ENCODE measurements at places on chromosomes 13 and 19.

- peak; percentile 49 for DNase-seq
Measured at GRCh38 chr19:45994456-45994997, 740 bp upstream of the CCDC61 start.

DNA sequence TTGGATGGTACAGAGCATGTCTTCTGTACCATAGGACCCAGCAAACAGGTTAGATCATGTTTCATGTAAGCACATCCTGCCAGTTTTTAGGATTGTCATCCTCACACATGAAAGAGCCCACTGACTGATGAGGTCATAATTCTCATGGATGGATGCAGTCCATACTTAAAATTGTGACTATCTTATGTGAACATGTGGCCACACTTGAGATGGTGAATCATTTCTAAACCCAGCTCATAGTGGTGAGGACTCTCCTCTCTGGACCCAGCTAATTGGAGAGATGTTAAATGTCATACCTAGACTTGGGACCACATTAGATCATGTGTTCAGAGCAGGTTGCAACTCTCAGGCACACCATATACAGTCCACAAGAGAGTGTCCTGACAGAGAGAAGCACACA is 24.8 kb upstream of the ZNF254 start:
- no peak for DNase-seq

DNA sequence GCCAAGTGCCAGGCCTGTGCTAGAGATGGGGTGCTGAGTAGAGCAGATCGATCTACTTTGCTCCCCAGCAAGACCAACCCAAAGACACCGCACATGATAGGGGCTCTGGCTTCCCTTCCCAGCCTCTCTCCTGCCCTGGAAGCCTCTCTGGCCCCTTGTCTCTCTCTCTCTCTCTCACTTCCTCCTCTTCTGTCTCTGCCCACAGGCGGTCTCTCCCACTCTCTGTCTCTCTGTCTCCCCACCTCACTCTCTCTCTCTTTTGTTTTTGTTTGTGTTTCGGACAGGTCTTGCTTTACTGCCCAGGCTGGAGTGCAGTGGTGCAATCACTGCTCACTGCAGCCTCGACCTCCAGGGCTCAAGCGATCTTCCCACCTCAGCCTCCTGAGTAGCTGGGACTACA is 1.3 kb downstream of the SELENOV start:
- no peak for DNase-seq

- DNase-seq, result no peak
Measured at GRCh38 chr13:25502551-25502950, 130.8 kb downstream of the ATP8A2 start.

- DNase-seq, result no peak
Measured at GRCh38 chr19:7663706-7664105, 5.1 kb upstream of the RETN start.

All from epithelial cell of esophagus (primary cell).